ENCODE measurements at places on chromosomes 1 and 21. TPM values are rescaled to one million over a fixed set of nuclear protein-coding genes. Genes with fewer than 3 reads are reported as not detected.

GRCh38 chr1:232463225-232463624 lies 166.7 kb downstream of the SIPA1L2 start:
- no peak for DNase-seq

The SPRR1B gene
- polyA plus RNA-seq: not detected

DNA sequence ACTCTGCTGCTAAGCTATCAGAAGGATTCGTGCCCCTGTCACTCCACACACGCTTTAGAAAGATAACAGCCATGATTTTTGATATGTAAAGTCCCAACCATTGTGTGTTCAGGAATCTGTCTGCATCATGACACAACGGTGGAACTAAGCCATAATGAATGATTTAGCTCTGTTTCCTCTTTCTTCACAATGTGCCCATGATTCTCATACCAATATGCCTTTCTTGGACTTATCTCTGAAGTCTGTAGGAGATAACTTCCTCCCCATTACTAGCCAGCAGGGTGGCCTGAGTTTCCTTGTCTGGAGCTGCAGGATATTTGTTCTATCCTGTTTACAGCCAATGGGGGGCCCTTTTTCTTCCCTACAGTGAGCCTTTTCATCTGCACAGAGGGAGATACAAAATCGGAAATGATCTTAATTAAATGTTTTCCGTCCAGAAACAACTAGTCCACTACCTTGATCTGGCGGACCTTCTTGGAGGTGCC lies 511.7 kb downstream of the USP25 start:
- DNase-seq: peak; percentile 2

- no peak for DNase-seq
Observed at GRCh38 chr1:110765640-110766335, 91.0 kb upstream of the KCNA3 start.

The OR2T35 gene
- polyA plus RNA-seq: not detected

- DNase-seq: no peak
Observed at GRCh38 chr1:50208315-50208714, 99.6 kb downstream of the ELAVL4 start.

DNA sequence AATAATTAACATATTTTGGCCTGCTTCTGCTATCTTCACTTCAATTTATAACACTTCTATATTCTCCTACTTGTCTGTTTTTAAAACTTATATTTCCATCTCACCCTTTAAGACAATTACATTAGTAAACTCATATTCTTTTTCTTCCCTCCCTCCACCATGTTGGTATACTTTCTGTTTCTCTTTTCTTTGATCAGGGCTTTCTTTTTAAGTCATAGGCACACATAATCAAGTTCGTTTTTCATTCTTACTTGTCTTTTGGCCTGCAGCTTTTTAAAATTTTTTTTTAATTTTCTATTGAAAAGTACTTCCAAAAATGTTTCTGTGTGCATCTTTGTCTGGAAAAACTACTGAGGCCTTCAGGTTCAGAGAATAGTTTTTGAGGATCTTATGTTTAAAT lies 2.3 kb downstream of the PYHIN1 start:
- no peak for DNase-seq

GRCh38 chr21:32477424-32477745 lies 64.9 kb downstream of the EVA1C start:
- no peak for DNase-seq

- no peak for DNase-seq
Observed at GRCh38 chr1:150234566-150235293, 1.2 kb downstream of the ANP32E start.

GRCh38 chr1:17772615-17773212 lies 17.6 kb downstream of the ACTL8 start:
- no peak for DNase-seq

DNA sequence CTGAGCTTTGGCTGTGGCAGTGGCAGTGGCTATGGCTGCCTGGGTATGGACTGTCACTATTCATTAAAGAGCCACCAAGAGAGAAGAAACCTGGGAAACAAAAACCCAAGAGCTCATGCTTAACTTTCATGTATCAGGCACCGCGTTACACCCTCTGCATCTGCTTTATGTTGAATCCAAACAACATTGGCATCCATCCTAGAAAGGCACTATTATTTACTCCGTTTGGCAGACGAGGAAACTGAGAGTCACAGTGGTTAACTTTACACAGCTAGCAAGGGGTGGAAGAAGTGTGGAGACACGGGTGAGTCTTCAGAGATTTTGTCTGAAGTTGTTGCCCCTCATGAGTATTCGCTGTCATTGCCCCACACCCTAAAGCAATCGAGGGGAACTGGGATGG lies 63.8 kb downstream of the PLXNA2 start:
- DNase-seq: no peak

The GNAT2 gene
- polyA plus RNA-seq: not detected

DNA sequence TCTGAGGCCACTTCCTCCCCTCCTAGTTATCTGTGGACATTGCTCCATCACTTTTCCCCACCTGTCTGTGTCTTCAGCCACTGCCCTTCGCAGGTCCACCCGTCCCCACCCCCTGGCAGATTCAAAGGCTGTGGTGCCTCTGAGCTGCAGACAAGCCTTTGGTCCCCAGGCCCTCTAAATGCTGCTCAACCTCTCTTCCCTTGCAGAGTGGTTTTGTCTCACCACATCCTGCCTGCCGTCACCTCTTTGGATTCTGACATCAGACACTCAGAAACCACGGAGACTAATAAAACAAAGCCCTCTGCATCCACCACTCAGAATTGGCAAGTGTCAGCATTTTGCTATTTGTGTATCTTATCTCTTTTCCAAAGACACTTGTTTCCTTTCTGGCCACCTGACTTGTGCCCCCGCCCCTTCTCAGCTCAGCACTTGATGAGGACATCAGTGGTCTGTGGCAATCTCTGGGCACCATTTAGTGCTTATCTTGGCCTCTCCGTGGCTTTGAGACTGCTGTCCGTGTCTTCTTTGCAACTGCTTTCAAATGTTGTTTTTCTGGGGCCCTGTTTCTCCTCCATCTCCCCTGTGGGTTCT lies 7.7 kb downstream of the CNIH3 start:
- DNase-seq: no peak

- DNase-seq: no peak
Observed at GRCh38 chr21:45557616-45558043, 15.4 kb upstream of the SLC19A1 start.

- DNase-seq: no peak
Observed at GRCh38 chr1:27634985-27635367, at the start of gene FGR. Gene FGR (minus strand): TSS chr1:27635185. CDS start chr1:27623916, 11,269 bp downstream.

DNA sequence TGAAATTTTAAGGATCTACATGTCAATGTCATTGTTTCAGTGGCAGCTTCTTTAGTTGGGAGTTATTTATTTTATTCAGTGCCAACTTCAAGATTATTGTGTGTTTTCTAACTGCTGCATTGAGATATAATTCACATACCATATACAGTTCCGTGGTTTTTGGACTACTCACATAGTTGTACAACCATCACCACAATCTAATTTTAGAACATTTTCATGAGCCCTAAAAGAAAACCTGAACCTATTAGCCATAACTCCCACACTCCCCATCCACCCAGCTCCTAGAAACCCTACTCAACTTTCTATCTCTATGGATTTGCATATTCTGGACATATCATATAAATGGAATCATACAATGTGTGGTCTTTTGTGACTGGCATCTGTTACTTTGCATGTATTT lies 220.0 kb downstream of the LRRC40 start:
- no peak for DNase-seq

The GBP2 gene
- polyA plus RNA-seq: 1.8 TPM

The KPRP gene
- not detected for polyA plus RNA-seq

- no peak for DNase-seq
Observed at GRCh38 chr21:33384841-33385331, 18.3 kb upstream of the IFNGR2 start.

GRCh38 chr1:114986286-114986685 lies 43.3 kb upstream of the TSHB start:
- DNase-seq: no peak

- DNase-seq: no peak
Observed at GRCh38 chr1:3657578-3658230, 5.4 kb downstream of the TP73 start.

GRCh38 chr1:32082022-32082421 lies 9.3 kb downstream of the TMEM39B start:
- DNase-seq: no peak

DNA sequence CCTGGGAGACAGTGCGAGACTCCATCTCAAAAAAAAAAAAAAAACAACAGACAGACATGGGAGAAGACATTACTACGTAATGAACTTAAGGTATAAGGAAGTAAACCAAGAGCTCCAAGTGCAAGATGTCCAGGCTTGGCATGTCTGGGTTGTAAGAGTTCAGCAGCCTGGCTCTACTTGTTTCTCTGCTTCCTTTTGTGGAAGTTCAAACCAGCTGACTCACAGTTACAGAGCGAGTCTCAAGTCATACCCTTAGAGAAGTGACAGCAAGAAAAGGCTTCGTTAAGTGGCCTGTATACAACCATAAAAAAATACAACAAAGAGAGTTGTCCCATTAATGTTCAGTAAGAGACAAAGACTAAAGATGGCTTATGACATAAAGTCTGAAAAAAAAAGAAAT lies 1.3 kb downstream of the RIT1 start:
- no peak for DNase-seq

The TMEM82 gene
- polyA plus RNA-seq: 4.1 TPM

DNA sequence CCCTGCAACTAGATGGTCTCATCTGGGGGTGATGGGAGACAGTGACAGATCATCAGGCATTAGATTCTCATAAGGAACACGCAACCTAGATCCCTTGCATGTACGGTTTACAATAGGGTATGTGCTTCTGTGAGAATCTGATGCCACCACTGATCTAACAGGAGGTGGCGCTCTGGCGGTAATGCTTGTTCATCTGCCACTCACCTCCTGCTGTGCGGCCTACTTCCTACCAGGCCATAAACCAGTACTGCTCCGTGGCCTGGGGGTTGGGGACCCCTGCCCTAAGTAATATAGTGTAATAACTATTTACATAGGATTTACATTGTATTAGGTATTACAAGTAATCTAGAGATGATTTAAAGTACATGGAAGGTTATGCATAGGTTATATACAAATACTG lies 134.9 kb downstream of the CLEC20A start:
- DNase-seq: no peak

- DNase-seq: no peak
Observed at GRCh38 chr1:211305044-211305443, 21.6 kb upstream of the TRAF5 start.

DNA sequence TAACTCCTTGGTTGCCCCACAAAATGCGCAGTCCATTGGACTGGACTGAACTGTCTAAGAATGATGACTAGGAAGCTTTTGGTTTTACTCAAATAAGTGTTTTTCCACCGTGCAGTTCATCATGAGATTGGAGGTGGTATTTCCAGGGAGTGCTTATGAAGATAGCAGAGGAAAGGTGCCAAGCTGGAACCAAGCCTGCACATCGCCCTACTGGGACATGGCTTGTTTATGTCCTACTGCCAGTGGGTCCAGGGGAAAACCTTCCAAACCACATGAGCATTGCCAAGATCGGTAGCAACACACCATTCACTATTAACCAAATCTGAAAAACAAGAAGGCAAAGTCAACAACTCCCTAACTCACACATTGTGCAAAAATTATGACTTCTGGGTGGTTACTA lies 54.7 kb upstream of the DSCAM start:
- no peak for DNase-seq

The NBPF14 gene
- 41.7 TPM for polyA plus RNA-seq

The FNDC10 gene
- 3.2 TPM for polyA plus RNA-seq

Measured in renal cortex interstitium (tissue), 15 donors.